ENCODE measurements at places on chromosomes 6 and 20.
A peak's percentile ranks its signal among the peaks of the same experiment; 100 is the strongest.

- no peak for DNase-seq
These were observed 462.1 kb upstream of the SOX4 start for GRCh38 chr6:21131406-21131805.

GRCh38 chr6:71288228-71289038 lies at the start of gene OGFRL1:
OGFRL1 (plus strand) TSS chr6:71288811; CDS start chr6:71288937, 126 bp downstream.
- peak; percentile 89 for DNase-seq

- DNase-seq: no peak
These were observed 94.1 kb downstream of the SNX5 start for GRCh38 chr20:17874271-17875105.

GRCh38 chr6:21103626-21104224 lies 489.8 kb upstream of the SOX4 start:
- DNase-seq: no peak

GRCh38 chr20:4195499-4195898 lies 180.1 kb upstream of the RNF24 start:
- DNase-seq: peak; percentile 46

DNA sequence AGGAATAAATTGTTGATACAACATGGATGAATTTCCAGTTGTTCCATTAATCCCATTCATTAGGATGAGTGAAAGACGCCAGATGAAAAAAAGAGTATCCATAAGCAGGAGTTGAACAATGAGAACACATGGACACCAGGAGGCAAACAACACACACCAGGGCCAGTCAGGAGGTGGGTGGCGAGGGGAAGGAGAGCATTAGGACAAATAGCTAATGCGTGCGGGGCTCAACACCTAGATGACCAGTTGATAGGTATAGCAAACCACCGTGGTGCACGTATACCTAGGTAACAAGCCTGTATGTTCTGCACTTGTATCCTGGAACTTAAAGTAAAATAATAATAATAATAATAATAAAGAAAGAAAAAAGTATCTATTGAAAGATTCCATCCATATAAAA lies 11.1 kb downstream of the PCED1A start:
- DNase-seq: no peak

DNA sequence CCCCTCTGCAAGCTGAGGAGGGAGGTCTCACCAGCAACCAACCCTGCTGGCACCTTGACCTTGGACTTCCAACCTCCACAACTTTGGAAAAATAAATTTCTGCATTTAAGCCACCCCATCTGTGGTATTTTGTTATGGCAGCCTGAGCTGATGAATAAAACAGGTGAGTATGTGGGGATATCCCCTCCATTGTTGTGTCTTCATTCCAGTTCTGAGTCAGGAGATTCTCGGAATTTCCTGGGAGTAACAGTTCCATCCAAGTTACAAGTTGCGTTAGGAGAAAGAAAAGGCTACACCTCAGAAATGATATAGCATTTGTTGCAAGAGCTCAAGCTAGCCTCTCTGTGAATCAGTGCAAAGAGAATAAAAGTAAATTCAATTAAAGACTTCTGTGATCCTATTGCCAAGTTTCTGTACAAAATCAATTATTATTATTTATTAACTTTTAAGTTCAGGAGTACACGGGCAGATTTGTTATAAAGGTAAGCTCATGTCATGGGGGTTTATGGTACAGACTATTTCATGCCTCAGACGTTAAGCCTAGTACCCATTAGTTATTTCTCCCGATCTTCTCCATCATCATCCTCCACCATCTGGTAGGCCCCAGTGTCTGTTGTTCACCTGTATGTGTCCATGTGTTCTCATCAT lies 153.0 kb downstream of the NKAIN2 start:
- no peak for DNase-seq

DNA sequence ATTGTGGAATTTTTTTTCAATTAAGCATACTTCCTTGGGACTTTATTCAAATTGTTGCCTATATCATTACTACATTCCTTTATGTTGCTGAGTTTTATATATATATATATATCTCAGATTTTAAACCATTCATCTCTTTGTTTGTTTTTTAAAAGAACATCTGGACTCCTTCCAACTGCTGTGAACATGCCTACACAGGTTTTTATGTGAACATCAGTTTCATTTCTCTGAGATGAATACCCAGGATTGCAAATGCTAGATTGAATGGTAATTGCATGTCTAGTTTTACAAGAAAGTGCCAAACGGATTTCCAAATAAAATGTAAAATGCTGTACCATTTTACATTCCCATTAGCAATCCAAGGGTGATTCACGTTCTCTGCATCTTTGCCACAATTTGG lies 1289.3 kb downstream of the HACE1 start:
- DNase-seq: no peak

DNA sequence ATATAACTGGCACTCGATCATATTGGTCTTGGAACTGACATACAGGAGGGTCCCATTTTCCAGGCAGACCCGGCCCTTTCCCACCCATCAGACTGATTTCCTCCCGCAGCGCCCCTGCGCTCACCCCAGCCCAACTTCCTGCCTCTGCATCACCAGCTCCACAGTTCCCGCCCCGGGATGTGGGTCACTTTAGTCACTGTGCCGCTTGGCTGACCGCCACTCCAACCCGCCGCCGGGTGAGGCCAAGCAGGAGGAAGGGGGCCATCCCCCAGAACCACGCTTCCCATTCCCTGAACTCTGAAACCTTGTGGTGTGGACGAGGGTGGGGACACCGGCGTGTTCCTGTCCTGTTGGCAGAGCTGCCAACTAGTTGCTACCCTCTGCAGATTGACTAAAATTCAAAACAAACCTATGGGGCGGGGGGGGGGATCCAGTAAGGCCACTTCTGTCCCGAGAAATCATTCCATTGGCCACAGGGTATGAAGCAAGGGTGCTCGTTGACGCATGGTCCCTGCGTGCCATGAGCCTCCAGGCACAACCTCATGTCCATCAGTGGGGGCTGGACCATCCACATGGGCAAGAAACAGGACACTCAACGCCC lies 12.3 kb downstream of the TGM2 start:
- no peak for DNase-seq

DNA sequence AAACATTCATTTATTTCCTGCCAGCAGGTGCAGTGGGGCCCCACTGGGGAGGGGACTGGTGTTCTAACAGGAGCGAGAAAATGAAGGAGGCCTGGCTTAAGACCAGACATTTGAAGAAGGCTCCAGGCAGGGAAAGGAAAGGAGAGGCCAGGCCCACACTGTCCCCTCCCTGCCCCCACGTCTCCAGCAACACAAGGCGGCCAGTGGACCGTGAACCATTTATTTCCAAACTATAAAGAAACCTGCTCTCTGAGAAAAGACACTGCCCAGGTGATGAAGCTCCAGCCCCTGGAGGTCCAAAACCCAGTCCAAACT lies 41.4 kb upstream of the CDH22 start:
- DNase-seq: no peak

DNA sequence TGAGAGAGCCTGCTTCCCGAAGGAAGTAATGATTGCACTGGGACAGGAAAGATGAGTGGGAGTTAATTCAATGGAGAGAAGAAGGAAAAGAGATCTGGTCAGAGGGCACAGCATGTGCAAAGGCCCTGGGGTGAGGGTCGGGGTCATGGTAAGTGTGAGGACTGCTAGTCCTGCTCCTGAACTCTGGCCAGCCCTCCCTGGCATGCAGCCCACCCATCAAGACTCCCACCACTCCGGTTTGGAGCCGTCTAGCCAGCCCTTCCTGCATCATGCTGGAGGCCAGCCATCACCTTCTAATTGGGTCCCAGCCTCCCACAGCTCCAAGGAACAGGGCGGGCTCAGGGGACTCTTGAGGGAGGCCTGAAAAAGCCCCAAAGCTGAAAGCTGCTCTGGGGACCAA lies 42.1 kb downstream of the SRSF3 start:
- DNase-seq: no peak

DNA sequence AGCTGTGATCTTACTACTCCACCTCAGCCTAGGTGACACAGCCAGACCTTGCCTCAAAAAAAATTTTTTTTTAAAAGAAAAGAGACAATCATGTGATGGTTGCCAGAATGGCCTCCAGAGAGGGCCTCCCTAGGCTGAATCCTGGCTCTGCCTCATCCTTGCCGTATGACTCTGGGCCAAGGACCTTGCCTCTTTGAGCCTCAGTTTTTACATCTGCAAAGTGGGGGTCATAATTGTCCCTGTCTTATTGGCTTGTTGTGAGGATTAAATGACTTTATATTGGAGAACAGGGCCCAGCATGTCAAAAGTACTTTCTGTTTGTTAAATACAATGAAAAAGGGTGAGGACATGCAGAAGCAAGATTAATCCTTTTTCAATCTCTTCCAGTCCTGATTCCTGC lies 14.4 kb downstream of the SRXN1 start:
- no peak for DNase-seq

DNA sequence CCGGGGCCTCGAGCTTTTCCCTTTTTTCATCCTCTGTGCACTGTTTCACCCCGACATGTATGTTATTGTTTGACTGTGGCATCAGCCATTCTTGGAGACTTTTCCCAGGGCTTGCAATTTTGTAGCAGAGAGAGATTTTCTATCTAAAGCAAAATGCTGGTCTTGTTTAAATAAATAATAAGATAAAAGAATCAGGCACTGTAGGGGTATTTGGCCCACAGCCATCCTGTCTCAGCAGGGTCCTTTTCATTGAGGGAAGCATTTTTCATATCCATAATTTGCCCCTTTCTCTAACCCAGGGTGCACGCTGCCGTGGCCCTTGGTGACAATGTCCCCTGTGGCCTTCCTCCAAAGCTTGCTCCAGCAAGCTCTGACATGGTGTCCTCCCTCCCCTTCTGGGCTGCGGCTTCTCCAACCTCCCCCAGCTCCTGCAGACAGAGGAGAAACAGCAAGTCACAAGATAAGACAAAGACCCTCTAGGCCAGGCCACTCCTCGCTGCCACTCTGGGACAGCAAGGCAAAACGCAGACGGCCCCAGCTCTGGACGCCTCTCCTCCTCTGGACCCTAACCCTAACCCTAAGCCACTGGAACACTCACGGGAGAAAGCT lies 117.6 kb downstream of the MYLK4 start:
- no peak for DNase-seq

- DNase-seq: no peak
These were observed 3.8 kb downstream of the DDR1 start for GRCh38 chr6:30887901-30888815.

- DNase-seq: no peak
These were observed 598 bp upstream of the SOX4 start for GRCh38 chr6:21592953-21593352.

DNA sequence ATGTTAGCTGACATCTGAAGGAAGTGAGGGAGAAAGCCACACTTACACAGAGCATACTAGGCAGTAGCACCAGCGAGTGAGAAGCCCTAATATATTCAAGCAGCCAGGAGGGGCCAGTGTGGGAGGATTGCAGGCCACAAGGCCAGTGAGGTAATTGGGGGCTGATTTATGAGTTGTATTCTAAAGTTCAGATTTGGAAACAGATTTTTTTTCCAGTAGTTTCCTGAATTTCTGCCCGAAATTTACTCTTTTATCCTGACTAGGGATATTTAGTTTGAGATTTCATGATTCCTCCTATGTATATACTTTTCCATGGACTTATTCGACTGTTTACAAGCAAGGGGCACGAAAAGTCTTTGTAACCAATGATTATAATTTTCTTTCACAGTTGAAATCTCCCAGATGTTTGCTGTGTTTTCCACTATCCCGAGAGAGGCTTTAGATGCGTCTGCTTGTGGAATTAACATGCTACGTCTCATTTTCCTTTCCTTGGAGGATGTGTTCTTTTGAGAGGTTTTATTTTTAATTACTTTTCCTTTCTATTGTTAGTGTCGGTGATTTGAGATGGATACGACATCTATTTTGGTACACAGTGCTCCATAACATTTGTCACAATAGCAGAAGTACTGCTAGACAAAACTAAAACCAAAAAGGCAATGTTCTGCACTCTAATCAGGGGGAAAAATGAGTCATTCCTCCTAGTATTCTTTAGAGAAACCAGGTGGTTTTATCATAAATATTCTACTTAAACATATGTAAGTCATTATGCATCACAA lies 356.3 kb upstream of the HSF2 start:
- DNase-seq: no peak

GRCh38 chr6:28656715-28657114 lies 131.0 kb downstream of the GPX5 start:
- DNase-seq: no peak

DNA sequence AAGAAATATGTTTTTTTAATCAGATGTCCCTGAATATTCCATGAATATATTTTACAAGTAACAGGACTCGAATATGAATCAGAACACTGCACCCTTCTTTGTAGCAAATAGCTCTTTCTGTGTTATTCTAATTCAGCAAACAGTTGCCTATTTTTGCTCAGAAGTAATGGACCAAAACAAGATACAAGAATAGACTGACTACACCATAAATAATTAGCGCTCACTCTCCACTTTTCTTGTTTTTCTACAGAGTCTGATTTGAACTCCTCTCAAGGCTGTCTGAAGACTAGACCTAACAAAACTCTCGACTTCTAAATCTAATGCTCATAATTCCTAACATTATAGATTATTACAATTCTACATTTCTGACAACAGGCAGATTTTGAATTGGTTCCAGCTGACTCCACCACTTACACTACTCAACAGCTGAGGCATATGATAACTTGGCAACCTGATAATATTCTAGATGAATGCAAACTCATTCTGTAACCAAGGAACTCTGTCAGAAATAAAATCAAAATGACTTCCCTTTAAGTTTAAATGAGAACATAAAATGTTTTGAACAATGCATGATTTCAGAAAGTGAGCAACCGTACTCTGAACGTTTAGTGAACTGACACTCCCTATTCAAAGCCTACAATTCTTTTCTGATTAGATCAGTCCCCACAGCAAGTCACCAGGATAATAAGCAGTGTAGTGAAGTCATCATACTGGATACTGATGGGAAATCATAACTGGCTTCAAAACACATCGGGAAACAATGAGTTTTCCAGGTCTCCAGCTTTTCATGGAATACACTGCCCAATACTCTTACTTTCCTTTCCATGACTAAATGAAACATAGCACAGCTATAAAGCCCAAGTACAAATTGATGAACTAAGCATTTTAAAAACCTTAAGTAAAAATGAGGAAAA lies 114.2 kb upstream of the BEND6 start:
- DNase-seq: no peak

- no peak for DNase-seq
These were observed 3.8 kb downstream of the PREX1 start for GRCh38 chr20:48823960-48824498.

DNA sequence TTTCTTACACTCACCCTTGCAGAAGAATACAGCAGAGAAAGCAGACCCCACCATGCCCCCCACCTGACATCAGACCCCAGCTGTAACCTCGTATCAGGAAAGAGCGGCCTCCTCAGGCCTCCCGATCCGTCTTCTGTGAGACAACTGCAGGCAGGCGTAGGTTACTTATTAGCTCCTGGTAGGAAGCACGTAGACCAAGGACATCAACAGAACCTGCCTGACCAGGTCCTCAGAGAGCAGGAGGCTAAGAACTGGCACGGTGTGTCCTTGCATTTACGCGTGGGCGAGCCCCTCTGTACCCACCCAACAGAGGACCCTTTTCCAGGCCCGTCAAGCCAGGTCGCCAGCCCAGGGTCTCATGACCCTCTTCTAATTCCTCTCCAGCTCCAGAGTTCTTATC lies 51.0 kb downstream of the ABHD12 start:
- DNase-seq: no peak

All from WERI-Rb-1 (cell line).